ENCODE measurements at places on chromosomes 16 and 17.

- DNase-seq = no peak
Measured at GRCh38 chr17:59328601-59329000, 2.9 kb upstream of the YPEL2 start.

- DNase-seq = no peak
Measured at GRCh38 chr16:16139806-16140205, 83.5 kb downstream of the ABCC6 start.

DNA sequence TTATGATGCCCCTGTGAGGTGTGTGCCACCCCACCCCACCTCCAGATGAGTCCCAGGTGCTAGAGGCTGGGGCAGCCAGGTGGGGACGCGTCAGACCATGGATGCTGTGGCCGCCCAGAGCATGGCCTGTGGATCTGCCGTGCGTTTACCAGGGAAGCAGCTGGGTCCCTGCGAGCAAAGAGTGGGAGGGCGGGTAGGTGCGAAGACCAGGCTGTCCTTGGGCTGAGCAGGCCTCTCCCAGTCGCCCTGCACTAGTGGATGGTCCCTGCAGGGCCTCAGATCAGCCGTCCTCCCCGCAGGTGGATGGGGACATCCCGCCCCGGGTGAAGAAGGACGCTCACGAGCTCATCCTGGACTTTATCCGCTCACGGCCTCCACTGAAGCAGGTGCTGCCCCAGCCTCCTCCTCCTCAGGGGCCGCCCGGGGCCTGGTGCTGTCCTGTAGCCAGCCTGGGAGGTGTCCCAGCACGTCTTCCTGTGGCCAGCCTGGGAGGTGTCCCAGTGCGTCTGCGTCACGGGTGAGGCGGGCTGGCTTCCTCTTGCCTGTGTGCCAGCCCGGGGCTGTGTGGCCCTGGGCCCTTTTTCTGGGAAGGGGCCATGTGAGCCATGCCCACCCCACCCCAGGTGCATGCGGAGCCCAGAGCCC lies 18.0 kb upstream of the TCF25 start:
- no peak for DNase-seq

GRCh38 chr16:10525214-10525825 lies 55.1 kb downstream of the EMP2 start:
- DNase-seq = no peak

GRCh38 chr17:58320163-58320558 lies 8.4 kb downstream of the TSPOAP1 start:
- no peak for DNase-seq

GRCh38 chr16:57755061-57755684 lies 19.6 kb downstream of the KATNB1 start:
- no peak for DNase-seq

GRCh38 chr16:70271696-70272095 lies 17.6 kb downstream of the AARS1 start:
- DNase-seq = no peak

GRCh38 chr17:74925242-74925641 lies 1.2 kb downstream of the OTOP2 start:
- no peak for DNase-seq

- no peak for DNase-seq
Measured at GRCh38 chr17:42579794-42580551, 2.4 kb upstream of the PSMC3IP start.

GRCh38 chr17:73592501-73592961 lies 51.7 kb downstream of the SDK2 start:
- DNase-seq = no peak

GRCh38 chr17:30600830-30601494 lies 123.8 kb downstream of the GOSR1 start:
- no peak for DNase-seq

GRCh38 chr17:1087381-1088241 lies 90.7 kb downstream of the TIMM22 start:
- DNase-seq = no peak

Measured in T-cell (primary cell).